NCI-H524 (cell line): ENCODE measurements at places on chromosomes 2 and 18.

DNA sequence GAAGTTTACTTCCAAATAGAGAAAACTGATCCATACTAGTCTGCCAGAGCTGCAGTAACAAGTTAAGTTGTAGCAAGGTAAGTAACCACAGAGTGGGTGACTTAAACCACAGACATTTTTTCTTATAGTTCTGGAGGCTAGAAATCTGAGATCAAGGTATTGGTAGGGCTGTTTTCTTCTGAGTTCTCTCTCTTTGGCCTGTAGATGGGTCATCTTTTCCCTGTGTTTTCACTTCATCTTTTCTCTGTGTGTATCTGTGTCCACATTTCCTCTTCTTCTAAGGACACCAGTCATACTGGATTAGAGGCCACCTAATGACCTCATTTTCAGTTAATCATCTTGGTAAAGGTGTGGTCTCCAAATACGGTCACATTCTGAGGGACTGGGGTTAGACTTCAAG is 142.9 kb upstream of the MEX3C start:
- DNase-seq, result no peak

- DNase-seq, result no peak
These were observed 59.4 kb upstream of the CTLA4 start for GRCh38 chr2:203808046-203808750.

GRCh38 chr2:50611351-50611871 is 420.5 kb downstream of the NRXN1 start:
- DNase-seq, result peak; percentile 97

GRCh38 chr2:66379473-66379872 is 55.5 kb upstream of the MEIS1 start:
- no peak for DNase-seq

- no peak for DNase-seq
These were observed 927.5 kb downstream of the ERBB4 start for GRCh38 chr2:211611061-211611518.

DNA sequence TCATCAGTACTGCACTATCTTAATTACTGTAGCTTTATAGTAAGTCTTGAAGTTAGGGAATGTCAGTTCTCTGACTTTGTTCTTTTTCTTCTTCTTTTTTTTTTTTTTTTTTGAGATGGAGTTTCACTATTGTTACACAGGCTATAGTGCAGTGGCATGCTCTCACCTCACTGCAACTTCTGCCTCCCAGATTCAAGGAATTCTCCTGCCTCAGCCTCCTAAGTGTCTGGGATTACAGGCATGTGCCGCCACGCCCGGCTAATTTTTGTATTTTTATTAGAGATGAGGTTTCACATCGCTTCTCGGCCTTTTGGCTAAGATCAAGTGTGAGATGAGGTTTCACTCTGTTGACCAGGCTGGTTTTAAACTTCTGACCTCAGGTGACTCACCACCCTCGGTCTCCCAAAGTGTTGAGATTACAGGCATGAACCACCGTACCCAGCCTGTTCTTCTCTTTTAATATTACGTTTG is 41.9 kb upstream of the TANC1 start:
- no peak for DNase-seq

DNA sequence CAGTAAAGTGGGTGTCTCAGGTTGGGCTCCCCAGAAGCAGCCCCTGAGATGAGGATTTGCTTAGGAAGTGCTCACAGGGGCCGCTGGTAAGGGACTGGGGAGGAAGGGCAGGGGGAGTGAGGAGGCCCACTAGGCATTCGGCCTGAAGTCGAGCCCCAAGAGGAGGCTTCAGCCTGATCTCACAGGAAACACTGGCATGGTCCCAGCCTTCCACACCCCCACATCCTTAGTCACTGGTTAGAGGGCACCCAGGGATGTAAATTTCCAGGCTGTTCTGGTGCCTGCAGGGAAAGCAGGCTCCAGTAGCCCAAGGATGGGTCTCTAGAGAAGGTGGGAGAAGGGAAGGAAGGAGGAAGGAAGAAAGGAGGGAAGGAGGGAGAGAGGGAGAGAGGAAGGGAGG is 22.4 kb upstream of the KCNK3 start:
- DNase-seq, result no peak
